ENCODE measurements at places on chromosomes 6 and 20.

- no peak for DNase-seq
These were observed 9.6 kb downstream of the C6orf136 start for GRCh38 chr6:30656513-30656912.

DNA sequence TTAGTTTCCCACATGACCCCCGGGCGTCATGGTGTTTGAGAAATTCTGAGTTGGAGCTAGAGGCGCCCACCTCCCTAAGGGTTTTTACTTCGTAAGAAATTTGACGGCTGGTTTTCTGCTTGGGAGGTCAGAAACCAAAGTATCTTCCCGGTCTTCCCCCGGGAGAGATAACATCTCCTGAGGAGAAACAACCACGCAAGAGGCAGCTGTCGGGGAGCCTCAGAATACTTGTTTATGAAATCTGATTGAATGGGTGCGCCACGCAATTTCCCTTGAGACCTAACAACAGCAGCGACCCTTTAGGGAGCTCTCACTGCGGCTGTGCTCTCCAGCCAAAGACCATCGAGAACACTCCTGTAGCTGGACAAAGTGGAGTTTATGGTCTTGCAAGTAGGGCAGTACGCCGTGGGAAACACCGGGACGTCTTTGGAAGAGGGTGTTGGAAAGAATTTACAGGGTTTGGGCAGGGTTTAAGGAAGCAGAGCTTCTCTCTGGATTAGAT, 608 bp upstream of the EIF2S2 start:
- DNase-seq: no peak

DNA sequence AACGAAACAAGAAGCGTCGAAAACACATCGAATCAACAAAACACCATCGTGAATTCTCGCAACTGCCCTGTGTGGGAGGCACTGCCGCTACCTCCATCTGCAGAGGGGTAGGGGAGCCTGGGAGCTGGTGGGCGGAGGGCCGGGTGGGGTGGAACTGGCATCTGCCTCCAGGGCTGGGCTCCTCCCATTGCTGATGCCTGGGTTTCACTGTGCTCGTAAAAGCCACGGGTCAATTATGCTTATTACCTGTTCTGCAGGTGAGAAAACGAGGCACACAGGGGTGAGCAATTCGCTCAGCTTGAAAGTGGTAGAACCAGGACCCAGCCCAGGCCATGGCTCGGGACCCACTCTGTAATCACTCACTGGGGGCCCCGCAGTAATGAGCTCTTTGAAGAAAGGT, 16.5 kb upstream of the SULF2 start:
- DNase-seq: no peak

- no peak for DNase-seq
These were observed 95.9 kb downstream of the SMOC2 start for GRCh38 chr6:168536665-168537539.

GRCh38 chr6:69980624-69981023, 114.3 kb downstream of the COL19A1 start:
- no peak for DNase-seq

DNA sequence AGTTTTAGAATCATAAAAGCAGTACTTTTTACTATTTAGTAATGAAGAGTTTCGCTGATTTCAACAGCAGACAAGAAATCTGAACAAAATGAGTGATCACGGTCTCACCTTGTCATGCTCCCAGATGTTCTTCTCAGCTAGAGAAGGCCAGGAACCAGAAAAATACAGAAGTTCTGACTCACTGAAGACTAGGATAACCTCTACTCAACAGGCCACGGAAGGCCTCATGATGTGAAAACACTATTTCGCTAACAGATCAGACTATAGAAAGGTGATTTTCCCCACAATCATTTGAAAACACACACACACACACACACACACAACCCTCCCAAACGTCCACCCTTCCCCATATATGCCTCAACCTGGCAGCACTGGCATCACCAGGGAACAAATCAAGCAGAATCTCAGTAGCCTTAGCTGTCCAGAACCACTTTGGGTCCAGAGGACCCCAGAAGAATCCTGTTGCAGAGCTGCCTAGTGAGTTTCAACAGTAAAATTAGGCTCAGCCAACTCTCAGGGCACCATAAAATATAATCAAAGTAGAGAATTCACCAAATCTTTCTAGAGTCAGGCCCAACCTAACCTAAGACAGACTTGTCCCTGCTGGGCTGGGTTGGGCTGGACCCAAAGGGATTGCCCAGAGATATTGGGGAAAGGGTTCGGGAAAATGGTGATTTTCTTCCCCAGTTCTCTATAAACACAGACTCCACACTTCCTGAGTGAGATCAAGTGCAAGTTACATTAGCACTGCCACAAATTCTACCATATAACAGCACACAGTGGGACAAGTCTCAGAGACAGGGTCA, 7.9 kb downstream of the EXOC2 start:
- DNase-seq: peak; percentile 66

- DNase-seq: no peak
These were observed 111.2 kb downstream of the PDE7B start for GRCh38 chr6:135962731-135963130.

DNA sequence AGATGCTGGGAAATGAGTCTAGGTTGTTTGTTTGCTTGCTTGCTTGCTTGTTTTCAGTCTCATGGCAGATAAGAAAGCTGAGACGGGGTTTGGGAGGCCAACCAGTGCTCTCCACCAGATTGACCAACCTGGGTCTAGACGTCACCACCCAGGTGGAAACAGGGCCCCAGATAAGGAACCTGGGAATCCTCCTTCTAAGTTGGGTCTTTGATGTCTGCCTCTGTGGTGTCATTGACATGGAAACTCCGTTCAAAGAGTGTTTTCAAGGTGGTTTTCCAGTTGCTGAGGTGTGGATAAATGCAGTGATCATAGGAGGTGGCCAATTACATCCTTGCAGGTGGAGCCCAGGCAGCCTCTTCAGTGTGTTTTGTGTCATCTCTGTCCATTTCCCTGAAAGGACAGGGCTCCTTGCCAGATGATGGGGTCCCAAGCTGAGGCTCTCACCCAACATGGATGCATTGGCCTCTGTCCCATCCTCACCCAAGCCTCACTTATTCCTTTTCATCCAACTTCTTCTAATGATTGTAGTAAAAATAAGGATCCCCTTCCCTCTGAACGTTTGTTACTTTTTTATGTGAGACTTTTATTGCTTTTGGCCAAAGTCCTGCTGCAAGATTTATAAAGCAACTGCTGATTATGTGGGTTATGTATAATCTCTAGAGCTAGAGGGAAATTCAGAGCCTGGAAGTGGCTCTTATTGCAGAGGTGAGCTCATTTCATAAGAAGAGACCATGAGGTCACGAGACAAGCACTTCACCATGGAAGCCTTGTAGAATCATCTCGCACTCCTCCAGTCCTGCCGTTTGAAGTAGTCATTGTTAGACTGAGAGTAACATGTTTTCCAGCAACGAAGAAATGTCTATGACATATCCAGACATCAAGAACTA, 32.0 kb upstream of the SYNDIG1 start:
- DNase-seq: no peak

- DNase-seq: no peak
These were observed 437.6 kb downstream of the MAFB start for GRCh38 chr20:40251284-40251932.

- no peak for DNase-seq
These were observed 1.8 kb downstream of the GSTA4 start for GRCh38 chr6:52992980-52993920.

DNA sequence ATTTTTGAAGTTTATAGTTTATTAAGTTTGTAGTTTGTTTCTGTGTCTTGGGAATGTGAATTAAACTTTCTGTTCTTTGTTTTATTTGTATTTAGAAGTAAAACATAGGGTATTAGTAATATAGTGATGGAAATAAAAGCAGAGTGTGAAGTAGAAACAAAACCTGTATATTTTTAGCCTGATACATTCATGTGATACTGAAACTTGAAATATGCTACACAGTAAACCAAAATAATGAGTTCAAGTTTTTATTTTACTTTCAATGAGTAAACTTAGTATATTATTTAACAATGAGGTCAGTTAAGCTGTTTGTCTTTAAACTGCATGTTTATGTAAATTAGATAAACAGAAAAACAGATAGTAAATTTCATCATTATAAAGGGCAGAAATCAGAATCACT, 1592.6 kb downstream of the GRIK2 start:
- DNase-seq: no peak

DNA sequence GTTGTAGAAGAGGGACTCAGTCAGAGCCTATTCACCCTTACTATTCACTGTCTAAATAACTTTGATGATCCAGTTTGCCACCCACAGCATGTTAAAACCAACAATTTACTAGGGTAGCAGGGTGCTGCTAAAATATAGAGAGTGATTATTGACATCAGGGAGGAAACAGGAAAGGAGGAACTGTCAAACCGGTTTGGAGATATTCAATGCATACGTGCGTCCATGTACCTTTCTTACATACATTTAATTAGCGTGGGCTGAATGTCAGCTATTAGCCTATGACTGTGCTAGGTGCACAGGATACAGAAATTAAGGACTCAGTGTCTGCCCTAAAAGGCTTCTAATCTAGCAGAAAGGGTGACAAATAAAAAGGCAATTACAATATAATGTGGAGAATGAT, 57.2 kb downstream of the IL20RA start:
- no peak for DNase-seq

DNA sequence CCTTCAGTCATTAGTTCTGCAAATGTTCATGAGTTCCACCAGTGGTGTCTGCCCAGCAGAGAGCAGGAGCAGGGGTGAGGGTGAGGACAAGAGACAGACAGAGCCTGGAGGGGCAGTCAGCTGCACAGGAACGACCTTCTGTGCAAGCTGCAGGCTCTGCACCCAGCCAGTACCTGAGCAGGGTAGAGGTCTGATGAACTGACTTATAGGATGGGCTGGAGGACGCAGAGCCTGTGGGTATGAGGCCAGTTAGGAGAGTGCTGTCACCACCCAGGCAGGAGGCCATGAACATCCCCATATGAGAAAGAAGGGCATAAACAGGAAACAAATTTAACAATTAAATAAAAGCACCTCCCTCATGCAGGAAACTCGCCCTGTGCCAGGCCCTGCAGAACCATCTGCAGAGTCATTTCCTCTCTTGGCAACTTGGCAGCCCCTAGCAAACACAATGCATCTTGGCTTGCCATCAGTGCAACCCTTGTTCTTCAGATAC, 17.9 kb downstream of the C6orf15 start:
- no peak for DNase-seq

DNA sequence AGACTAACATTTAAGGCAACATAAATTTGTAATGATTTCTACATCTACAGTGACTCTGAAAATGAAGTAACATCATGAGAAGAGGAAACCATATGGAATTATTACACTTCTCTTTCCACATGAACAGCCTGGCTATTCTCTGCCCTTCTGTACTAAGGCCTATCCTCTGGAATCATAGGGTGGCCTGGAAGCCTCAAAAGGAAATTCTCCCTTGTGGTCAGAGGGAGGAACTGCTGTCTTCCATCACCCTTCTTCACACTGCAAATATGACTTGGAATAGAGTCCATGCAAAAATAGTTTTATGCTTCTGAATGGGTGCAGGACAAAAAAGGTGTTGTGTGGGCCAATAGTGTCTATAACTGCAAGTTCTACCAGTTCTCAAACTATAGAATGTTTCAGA, 44.6 kb upstream of the SH3BGRL2 start:
- DNase-seq: no peak

DNA sequence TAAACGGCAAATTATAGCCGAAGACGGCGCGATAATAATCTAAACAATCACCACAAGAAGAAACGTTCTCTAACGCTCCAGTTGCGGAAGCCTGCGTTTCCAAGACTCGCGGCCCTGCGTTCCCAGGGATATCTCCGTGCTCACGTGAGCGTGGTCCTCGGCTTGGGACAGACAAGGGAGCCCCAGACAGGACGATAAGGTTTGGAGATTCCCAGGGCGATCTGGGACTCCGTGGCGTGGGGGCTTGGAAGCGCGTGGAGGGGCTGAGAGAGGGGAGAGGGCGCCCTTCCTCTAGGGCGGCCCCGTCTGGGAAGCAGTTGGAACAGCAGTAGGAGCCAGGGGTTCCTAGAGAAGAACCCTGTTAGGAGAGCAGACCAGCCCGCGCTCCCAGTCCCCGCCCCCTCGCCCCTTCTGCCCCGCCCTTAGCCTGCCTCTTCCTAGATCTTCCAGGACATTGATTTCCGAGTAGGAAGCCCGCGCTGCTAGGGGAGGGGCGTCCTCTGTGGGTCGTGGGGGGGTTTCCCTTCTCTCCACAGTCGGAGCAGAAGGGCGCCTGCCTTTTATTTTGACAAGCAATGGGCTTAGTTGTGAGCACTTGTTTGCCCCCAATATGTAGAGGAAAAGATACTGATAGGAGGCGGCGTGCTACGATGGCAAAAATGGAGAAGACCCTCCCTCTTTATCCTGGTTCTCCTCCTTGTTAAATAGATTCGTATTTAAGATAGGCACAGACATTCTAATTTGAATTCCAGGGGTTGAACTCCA, 10.6 kb downstream of the NRN1 start:
- DNase-seq: no peak

DNA sequence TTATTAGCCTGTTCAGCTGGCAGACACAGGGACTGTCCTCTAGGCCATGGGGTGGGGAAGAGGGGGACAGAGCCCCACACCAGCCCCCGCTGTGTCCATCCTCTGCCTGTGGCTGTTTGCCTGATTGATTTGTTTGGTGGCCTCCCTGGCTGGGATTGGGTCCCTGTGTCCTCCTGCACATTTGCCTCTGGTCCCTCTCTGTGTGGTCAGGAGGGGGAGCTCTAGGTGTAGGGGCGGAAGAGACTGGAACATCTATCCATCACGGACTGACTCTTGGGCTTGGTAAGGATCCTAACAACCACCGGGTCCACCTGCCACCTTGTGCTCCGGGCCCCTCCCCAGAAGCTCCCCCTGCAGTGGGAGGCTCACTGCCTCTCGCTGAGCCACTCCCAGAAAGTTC, 38.4 kb upstream of the CCDC167 start:
- DNase-seq: no peak

DNA sequence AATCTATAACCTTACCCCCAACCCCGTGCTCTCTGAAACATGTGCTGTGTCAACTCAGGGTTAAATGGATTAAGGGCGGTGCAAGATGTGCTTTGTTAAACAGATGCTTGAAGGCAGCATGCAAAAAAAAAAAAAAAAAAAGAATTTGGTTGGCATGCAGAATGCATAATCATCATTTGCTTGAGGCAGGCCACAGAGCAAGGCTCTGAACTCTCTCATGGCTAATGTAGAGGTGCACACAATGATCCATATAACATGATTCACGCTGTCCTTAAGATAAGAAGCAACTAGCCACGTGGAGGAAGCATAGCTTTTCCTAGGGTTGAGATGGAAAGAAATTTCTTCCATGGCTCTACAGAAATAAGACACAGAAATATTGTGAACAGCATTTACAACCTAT, 27.6 kb upstream of the RPN2 start:
- no peak for DNase-seq

- no peak for DNase-seq
These were observed 306.0 kb downstream of the RNF144B start for GRCh38 chr6:18692929-18693685.

GRCh38 chr20:2320813-2321658, 25.2 kb downstream of the TGM3 start:
- no peak for DNase-seq

DNA sequence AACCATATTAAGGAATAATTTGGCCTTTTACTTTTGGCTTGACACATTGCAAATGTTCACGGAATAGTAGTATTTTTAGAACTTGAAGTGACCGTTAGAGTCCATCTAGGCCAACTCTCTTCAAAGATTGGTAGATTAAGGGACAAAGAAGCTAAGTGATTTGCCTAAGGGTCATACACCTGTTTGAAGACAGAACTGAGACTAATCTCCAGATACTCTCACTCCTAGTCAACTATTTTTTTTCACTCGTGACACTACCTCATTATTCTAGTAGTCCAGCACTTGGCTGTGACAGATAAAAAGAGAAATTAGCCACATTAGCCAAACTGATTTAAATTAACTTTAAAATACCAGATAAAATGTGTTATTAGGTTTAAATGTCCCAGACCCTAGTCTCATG, 10.6 kb downstream of the ACSS2 start:
- DNase-seq: no peak

- DNase-seq: no peak
These were observed 11.2 kb downstream of the PREP start for GRCh38 chr6:105391705-105392104.
